B cell (primary cell): ENCODE measurements at places on chromosomes 4 and X.
A peak's percentile ranks its signal among the peaks of the same experiment; 100 is the strongest.

DNA sequence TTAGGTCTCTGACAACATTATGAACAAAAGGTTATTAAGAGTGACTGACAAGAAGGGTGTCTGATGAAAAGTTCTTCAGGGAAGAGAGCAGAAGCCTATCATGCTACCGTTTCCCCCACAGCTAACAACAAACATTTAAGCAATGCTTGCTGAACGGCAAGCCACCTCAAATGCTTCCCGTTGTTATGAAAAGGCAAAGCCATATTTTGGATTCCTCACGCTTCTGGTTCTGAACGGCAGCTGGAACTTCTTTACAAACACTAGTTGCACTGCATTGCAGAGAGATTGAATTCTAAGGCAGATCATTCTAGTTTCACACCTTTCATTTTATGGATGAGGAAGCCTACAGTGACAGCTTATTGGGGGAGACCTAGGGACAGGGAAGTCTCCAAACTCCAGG lies 48.6 kb upstream of the NAP1L5 start:
- no peak for DNase-seq

GRCh38 chr4:128006592-128006991 lies 41.4 kb downstream of the ABHD18 start:
- DNase-seq, result no peak

DNA sequence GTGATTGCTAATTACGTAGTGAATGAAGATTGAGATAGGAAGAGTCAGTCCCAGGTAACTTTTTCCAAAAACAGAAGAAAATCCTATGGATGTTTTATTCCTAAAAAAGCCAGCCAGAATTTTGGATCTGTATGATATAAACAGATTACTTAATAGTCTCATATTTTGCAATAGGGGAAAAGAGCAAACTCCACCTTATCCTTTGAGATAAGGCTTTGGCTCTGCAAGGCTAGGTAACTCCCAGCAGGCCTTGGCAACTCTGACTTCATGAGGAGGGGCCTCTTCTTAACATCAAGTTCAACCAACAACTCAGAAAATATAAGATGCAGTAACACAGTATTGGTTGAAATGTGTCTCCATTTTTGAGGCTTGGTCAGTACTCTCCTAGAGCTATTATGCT lies 98.7 kb upstream of the SLC4A4 start:
- DNase-seq, result no peak

- DNase-seq, result no peak
Measured at GRCh38 chrX:133897593-133898163, 87.7 kb downstream of the GPC3 start.

DNA sequence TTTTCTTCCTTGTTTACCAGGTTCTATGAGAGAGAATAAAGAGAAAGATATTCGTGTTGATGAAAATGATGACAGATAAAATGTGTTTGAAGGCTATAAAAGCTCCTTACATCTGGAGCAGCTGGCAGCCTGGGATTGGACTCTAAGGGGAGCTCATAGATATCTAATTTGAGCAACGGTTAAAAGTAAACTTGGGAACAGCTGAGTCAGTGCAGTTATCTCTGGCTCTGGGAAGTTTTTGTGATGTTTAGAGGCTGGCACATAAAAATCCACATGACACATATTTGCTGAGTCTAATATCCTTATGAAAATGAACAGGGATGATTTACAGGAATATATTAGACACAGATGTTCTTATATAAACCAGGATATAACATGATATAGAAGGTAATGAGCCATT lies 331.8 kb upstream of the TENM3 start:
- DNase-seq, result no peak

GRCh38 chrX:132539611-132540010 lies 50.8 kb upstream of the MBNL3 start:
- no peak for DNase-seq

GRCh38 chr4:100287534-100287933 lies 97.3 kb upstream of the DDIT4L start:
- no peak for DNase-seq

DNA sequence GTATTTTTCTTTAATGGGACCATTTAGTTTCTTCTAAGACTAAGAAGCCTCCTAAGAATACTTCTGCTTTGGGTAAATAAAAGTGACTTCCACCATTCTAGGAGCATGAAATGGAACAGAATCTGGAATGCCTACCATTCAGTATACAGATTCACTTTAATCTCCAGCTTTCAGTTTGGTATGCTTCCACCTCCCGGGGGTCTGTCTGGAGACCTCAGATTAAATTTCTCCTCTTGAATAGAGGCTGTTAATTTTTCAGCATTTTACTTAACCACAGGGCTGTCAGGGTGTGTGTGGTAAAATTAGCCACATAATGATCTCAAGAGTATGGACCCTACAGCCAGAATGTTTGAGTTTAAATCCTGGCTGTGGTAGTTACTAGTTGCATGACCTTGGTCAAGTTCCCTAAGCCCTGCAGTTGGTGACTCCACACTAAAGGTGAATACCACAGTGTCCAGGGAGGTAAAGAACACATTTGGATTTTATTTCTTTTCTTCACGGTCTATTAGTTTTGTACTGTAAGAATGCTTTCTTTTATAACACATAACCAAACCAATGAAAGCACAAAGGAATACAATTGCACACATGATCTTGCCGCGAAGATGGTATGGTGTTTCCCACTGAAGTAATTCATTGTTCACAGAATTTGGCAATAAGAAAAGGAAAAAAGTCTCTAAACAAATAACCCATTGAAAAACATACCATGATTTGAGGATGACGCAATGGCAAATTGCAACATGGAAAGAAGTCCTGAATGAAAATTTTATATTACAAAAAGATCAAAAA lies 37.3 kb upstream of the TRIM2 start:
- no peak for DNase-seq

GRCh38 chrX:129654652-129655546 lies at the start of gene APLN:
TSS of gene APLN (minus strand) at chrX:129654956. CDS start at chrX:129654630, 326 bp downstream.
- peak; percentile 18 for DNase-seq

DNA sequence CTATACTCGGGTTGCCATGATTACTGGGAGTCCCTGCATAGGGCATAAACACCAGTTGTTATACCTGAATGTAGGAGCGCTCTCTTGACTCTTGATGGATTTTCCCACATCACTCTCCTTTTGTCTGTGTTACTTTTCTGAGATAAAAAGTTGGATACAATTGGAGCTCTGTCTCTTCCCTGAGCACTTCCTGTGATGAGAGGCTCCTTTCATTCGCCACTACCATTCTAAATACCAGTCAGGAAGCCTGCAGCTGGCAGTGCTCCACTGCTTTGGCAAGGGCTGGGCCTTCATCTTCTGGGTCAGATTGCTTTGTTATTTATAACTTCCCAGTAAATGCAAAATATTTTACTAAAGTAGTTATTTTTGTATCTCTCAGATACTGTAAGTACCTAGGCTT lies 13.9 kb downstream of the TCEANC start:
- no peak for DNase-seq

DNA sequence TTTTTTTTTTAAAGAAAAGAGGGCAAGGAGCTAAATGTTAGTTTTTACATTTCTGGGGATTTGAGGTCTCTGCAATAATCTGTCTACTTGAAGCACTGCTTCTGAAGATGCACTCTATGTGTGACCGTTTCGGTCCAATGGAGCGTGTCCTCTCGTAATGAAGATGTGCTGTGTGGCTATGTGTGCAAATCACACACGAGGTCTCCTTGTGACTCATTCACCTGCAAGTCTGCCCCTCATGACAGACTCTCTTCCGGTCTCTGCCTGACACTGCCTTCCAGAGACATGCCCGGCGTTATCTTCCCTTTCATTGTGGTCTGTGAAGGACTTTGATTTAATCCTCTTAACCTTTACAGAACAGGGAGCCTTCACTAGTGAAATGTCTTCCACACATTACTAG lies 84.3 kb downstream of the TRAM1L1 start:
- no peak for DNase-seq

GRCh38 chrX:18797141-18797540 lies 89.7 kb downstream of the PPEF1 start:
- DNase-seq, result no peak

DNA sequence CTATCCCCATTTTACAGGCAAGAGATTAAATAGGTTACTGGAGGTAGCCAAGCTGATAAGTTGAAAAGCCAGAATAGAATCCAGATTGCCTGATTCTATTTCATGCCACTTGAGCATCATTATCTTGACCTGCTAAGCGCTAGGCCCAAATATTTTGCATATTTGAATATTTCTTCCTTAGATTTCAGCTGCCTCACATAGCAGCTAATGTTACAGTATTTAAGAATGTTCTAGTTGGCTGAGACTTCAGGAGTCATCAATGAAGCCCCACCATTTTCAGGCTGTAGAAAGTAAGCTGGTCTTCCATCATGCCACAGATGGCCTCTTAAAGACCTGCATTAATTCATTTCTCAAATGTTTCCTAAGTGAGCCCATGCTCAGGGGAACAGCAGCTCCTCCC lies 121.4 kb downstream of the SHROOM3 start:
- DNase-seq, result no peak

GRCh38 chr4:75673027-75673958 lies at the start of gene G3BP2:
TSS of gene G3BP2 (minus strand) at chr4:75673411. CDS start at chr4:75662025, 11,386 bp downstream.
- DNase-seq, result peak; percentile 99

- DNase-seq, result no peak
Measured at GRCh38 chrX:137425986-137426385, 139.9 kb upstream of the ZIC3 start.

GRCh38 chr4:139451997-139452396 lies 1.9 kb upstream of the RAB33B start:
- DNase-seq, result no peak

- no peak for DNase-seq
Measured at GRCh38 chr4:108355902-108356535, 187.3 kb upstream of the LEF1 start.
